Lung (tissue), 17 donors: ENCODE measurements at places on chromosomes 6 and 20. TPM values are rescaled to one million over a fixed set of nuclear protein-coding genes. Genes with fewer than 3 reads are reported as not detected.

Gene GPX6
- 1.1 TPM for total RNA-seq

Gene ISM1
- 3.4 TPM for total RNA-seq

Gene PRR18
- total RNA-seq = 1.3 TPM

- H3K36me3 ChIP-seq = no peaks in the 10 kb centered on the region
- DNase-seq = no peak
- H3K27me3 ChIP-seq = no peaks in the 10 kb centered on the region
- peaks cover 5% of the 10 kb centered on the region for H3K4me1 ChIP-seq
These were observed 140.0 kb upstream of the RNF217 start for GRCh38 chr6:124822204-124822613.

GRCh38 chr6:96460052-96460700, 61.4 kb upstream of the UFL1 start:
- DNase-seq = no peak

GRCh38 chr6:138691595-138692057, 81.9 kb upstream of the CCDC28A start:
- peak overlapping the region; percentile 94 for H3K4me3 ChIP-seq
- DNase-seq = peak; percentile 49
- no peaks in the 10 kb centered on the region for H3K4me1 ChIP-seq
- no peak overlapping the region for H3K27ac ChIP-seq
- no peaks in the 10 kb centered on the region for H3K36me3 ChIP-seq
- H3K27me3 ChIP-seq = no peaks in the 10 kb centered on the region

DNA sequence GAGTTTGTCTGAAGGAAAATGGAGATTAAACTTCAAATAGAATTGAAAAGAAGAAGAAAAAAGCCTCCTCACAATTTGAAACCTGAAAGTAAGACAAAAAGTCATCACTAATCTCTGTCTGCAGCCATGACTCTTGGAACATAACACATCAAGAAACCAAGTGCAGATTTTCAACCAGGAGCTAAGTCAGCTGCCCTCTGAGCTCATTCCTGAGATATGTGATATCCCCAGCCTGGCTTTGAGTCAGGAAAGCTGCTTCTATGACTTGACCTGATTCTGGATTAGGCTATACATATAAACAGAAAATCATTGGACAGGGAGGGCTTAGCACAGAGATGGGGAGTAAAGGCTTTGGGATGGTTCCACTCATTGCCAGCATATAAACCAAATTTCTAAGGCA, 891.4 kb downstream of the TFAP2A start:
- H3K27me3 ChIP-seq = no peaks in the 10 kb centered on the region
- H3K4me3 ChIP-seq = no peak overlapping the region
- no peak for DNase-seq
- H3K4me1 ChIP-seq = no peaks in the 10 kb centered on the region
- H3K36me3 ChIP-seq = no peaks in the 10 kb centered on the region
- no peak overlapping the region for H3K27ac ChIP-seq

DNA sequence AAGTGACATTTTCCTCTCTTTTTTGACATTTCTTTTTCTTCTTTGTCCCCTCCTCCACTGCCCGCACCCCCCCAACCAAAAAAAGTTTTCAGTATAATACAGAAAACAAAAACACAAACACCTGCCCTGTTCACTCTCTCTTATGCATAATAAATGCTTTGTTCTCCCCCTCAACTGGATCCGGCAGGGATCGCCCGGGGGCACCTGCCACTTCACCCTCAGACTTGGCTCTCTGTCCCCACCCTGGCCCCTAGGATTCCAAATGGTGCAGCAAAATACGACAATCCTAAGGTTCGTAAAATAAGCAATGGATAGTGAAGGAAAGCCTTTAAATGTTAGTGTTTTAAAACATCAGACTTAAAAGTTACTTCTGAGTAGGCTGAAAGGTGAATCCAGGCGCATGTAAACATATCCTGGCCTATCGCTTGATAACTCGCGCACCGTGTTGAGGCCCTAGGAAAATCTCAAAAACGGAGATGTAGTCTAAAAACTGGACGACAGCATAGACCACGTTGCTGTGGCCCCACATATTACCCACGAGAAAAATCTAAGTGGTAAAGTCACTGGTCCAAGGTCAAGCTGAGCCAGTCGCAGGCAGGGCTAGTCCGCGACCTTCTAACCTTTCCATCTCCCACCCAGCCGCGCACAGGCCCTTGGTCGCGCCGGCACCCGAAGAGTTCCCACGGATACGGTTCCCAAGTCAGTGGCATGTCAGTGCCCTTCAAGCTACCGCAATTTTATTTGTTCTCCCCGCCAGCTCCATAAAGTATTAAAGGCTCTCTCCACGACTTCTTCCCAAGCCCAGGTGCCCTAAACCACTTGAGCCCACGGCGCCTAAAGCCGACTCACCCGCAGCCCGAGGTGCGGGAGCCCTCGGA, 130.8 kb downstream of the OGFRL1 start:
- peak overlapping the region; percentile 88 for H3K4me3 ChIP-seq
- no peaks in the 10 kb centered on the region for H3K4me1 ChIP-seq
- DNase-seq = peak; percentile 39

GRCh38 chr6:139475241-139475640, 100.8 kb upstream of the CITED2 start:
- H3K27me3 ChIP-seq = no peaks in the 10 kb centered on the region
- H3K27ac ChIP-seq = no peak overlapping the region
- DNase-seq = no peak
- H3K36me3 ChIP-seq = no peaks in the 10 kb centered on the region
- no peak overlapping the region for H3K4me3 ChIP-seq

DNA sequence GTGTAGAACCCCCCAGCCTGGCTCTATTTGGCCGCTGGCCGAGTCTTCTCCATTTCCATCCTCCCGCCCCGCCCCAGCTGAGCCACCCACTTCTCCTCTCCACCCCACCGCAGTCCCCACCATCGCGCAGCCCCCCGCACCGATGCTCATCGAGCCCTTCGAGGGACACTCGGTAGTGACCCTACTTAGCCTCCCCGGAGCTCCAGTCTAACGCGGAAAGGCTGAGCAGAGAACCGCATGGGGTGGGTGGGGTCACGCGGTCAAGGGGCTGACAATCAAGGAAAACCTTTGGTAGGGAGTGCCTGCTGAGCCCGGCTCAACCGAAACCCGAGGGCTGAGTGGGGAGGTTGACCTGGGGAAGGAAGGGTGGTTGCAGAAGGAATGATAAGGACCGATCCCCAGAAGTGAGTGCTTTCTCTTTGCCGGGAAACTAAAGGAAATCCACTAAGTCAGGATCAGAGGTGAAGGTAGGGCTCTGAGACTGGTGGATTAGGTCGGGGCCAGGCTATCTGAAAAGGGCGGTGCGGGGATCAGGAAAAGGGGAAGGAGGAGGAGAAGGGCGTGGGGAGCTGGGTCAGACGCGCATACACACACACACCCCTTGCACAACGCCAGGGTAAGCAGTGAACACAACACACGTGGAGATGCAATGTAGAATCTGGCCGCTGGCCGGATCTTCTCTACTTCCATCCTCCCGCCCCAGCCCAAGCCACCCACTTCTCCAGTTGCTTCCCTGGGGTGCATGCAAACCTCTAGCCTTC, 49.8 kb downstream of the CPXM1 start:
- H3K4me3 ChIP-seq = no peak overlapping the region
- no peaks in the 10 kb centered on the region for H3K4me1 ChIP-seq
- no peak overlapping the region for H3K27ac ChIP-seq
- no peaks in the 10 kb centered on the region for H3K36me3 ChIP-seq

DNA sequence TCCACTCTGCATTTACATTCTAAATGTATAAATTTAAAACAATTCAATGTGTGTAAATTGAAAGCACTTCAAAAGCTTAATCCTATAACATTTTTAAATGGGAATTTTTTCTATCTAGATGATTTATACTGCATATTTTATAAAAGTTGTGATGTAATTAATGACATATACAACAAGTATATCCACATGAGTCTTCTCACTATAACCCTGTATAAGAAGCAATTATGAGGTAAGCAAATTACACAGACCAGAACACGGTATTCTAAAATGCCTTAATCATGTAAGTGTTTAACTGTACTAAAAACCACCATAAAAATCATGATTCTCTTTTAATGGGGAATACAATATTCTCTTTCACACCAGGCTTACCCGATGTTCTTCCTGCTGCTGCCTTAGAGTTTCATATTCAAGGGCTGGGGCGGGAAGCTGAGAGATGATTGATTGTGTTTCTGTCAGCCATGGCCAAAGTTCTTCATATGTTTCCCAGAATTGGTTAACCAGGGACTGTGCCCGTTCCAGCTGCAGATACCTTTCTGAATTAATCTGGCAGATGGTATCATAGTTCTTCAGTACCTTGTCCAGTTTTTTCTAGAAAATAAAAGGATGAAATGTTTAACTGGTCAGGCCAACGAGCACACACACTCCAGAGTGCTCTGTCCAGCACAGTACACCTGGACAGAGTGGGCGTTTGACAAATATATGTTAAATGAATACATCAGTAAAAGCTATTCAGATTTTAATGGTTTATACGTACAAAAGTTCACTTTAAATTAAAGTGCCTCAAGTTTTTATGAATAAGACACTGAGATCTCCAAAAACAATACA, 127.4 kb downstream of the DST start:
- no peak overlapping the region for H3K4me3 ChIP-seq
- H3K4me1 ChIP-seq = peaks cover 24% of the 10 kb centered on the region
- H3K27me3 ChIP-seq = no peaks in the 10 kb centered on the region
- H3K36me3 ChIP-seq = peaks cover 5% of the 10 kb centered on the region

GRCh38 chr6:53723331-53723730, 57.8 kb upstream of the KLHL31 start:
- H3K27me3 ChIP-seq = no peaks in the 10 kb centered on the region
- no peak for DNase-seq
- no peaks in the 10 kb centered on the region for H3K4me1 ChIP-seq
- no peak overlapping the region for H3K27ac ChIP-seq
- H3K36me3 ChIP-seq = no peaks in the 10 kb centered on the region
- no peak overlapping the region for H3K4me3 ChIP-seq
